ENCODE measurements at places on chromosomes 12 and 14.

GRCh38 chr14:77322951-77323350 is 2.1 kb downstream of the GSTZ1 start:
- DNase-seq = no peak

GRCh38 chr12:132754160-132754932 is 7.3 kb downstream of the ANKLE2 start:
- DNase-seq = no peak

GRCh38 chr12:27257104-27257843 is 13.2 kb downstream of the STK38L start:
- DNase-seq = no peak

DNA sequence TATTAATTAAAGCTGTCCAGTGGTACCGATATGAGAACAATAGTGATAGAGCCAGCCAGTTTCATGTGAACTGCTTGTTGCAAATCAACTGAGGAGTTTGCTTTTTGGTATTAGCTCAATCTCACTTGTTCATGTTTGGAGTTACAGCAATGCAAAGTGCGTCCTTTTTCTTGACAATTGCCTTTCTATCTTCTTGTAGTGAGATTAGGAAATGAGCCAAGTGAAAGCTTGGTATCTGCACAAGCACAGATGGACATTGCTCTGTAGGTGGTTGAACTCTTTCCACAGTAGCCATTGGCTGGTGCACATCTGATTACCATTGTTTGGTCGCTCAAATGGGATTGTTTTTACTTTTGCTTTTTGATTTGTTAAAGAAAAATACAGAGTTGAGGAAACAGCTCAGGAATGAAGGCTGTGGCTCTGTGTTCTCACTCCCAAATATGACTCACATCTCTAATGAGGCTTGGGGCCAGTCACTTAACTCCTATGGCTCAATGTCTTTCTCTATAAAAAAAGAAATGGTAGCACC is 241.4 kb downstream of the BMP4 start:
- peak; percentile 11 for DNase-seq

- no peak for DNase-seq
These were observed 22.4 kb downstream of the XRCC3 start for GRCh38 chr14:103692871-103693270.

- no peak for DNase-seq
These were observed 139.1 kb downstream of the ZFP36L1 start for GRCh38 chr14:68653804-68654203.

- DNase-seq = no peak
These were observed 70.3 kb downstream of the COX16 start for GRCh38 chr14:70289138-70289537.
